ENCODE measurements at places on chromosomes 1 and 21.

GRCh38 chr1:107100331-107100984, 40.4 kb upstream of the NTNG1 start:
- no peak for DNase-seq

GRCh38 chr1:12052008-12052573, 11.0 kb upstream of the TNFRSF8 start:
- no peak for DNase-seq

DNA sequence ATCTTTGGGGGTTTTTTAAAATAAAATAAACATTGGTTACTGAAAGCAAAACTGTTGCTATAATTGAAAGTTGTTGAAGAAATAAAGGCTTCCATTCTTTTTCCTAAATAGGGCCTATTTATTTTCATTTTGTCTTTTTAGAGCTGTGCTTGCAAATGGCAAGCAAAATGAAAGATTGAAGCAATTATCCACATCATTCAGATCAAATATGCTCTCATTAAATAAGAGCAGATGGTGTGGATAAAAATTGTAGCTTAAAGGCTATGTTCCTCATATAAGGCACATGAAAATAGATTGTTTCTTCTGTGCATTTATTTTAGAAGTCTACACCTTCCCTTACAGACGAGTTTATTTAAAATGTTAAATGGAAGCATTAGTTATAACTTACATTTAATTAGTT, 1317.7 kb downstream of the MRPL39 start:
- DNase-seq = peak; percentile 16

DNA sequence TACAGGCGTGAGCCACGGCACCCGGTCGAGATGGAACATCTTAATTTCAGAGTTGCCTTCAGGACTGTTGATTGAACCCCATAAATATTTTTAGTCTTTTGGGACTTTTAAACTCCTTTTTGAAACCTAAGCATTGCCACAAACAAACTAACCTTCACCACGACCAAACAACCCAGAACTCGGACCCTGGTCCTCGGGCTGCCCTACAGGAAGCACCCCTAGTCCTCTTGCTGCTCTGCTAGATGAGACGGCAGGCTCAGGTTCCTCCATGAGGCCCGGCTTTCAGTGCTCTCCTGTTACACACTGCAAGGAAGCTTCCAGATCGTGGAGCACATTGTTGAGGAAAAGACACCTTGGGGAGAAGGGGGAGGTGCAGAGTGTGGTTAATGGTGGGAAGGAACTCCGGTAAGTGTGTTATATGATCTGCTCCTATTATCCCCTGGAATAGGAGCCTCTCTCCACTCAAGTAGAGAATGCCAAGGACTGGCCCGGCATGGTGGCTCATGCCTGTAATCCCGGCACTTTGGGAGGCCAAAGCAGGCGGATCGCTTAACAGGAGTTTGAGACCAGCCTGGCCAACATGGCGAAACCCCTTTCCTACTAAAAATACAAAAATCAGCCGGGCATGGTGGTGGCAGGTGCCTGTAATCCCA, 5.7 kb downstream of the EPHX1 start:
- DNase-seq = no peak

GRCh38 chr1:246306415-246307037, 200.6 kb downstream of the SMYD3 start:
- DNase-seq = no peak

DNA sequence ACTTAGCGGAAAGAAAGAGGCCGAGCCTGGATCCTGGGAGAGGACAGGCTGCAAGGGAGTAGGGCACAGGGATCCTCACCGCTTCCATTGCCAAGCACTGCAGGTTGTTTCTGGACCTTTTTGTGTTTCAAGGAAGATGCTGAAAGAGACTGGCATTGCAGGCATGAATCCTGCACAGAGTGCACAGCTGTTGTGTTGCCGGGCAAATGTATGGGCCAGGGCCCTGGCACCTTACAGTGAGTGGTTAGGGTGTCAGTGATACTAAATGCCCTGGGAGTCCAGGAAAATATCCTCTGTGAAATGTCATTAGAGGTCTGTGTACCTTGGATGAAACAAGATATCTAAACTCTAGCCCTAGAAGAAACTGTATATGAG, 145.5 kb upstream of the FGGY start:
- DNase-seq = no peak

DNA sequence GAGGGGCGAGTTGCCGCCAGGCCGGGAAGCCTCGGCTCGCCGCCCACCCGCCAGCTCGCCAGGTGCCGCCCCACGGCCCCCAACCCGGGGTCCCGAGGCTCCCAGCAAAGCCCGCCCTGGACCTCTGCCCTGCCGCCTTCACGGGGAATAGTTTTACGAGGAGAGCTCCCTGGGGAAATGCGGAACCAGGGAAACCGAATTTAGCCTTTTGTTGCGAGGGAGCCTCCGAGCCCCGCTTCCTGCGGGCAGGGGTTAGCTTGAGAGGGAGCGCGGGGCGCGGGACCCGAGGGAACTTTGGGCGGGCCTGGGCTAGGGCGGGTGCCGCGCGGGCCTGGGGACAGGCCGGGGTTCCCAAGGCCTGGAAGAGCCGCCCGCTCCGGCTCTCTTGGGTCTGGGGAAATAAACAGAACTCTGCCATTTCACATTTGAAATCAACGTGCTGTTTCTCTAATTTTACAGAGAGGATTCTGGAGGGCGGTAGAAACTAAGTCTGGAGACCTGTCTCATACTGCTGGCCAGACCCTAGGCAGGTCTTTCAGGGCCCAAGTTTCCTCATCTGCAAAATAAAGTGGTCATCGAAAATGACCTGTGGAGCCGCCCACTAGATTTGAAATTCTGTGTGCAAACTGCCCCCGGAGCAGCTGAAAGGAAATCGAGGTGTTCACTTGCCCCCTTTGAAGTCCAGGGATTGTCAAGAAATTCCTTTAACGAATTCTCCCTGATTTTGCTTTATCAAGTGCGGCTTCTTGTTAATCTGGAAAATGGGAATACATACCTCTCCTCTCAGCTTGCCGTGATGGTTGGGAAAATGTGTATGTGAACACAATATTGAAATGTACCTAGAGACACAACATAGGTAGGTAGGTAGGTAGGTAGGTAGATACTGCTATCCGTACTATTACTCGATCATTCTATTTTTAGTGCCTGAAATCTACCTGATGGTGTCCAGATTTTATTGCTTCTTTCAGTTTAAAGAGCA, 749 bp upstream of the GLUL start:
- peak; percentile 49 for DNase-seq

DNA sequence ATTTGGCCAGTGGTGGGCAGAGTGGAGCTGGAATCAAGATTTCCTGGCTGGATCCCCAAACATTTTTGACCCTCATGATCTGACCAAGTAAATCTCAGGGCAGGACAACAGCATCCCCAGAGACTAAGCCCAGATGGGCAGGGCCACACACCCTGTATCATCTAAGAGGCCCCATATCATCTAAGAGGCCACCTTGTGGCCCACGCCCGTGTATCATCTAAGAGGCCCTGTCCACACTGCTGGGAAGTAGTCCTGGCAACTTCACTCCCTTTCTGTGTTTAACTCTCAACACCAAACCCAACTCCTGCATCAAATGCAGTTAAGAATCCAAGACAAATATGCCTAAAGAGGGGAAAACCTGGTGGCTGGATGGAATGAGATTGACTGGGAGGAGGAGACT, 81.6 kb upstream of the SSX2IP start:
- DNase-seq = no peak

GRCh38 chr1:94980582-94981574, 54.0 kb upstream of the CNN3 start:
- DNase-seq = no peak

DNA sequence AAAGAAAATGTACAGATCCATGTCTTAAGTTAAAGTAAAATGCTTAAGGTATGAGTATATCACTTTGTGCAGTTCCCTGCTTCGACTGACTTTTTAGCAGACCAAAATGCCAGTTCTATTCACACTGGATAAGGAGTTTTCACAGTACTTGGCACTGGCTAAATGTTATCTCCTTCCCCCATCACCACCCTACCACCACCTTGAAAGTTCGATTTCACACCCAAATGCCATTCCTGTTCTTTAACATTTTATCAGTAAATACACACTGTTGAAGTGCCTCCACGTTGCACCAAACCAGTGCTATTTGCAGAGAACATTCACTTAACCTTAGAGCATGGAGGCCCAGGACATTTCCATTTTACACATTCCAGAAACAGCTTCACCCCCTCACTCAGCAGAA, 100.0 kb downstream of the URB2 start:
- no peak for DNase-seq

GRCh38 chr1:155463865-155464650, 98.5 kb downstream of the ASH1L start:
- DNase-seq = no peak

DNA sequence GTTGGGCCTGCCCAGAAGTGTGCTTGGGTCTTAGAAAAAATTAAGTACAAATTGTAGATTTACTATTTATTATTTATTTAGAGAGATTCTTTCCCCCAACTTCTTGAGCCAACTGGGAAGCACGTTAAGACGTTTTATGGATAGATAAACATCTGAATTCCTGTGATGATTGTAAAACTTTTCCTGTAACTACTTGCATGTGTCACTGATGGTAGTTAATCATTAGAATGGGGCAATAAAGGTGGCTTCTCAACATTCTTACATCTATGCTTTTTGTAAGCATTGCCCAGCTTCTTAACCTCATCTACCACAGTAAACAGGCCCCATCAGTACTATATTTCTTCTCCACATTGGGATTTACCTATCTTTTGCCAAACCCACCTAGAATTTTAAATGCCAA, 559.8 kb downstream of the LMO4 start:
- DNase-seq = no peak

DNA sequence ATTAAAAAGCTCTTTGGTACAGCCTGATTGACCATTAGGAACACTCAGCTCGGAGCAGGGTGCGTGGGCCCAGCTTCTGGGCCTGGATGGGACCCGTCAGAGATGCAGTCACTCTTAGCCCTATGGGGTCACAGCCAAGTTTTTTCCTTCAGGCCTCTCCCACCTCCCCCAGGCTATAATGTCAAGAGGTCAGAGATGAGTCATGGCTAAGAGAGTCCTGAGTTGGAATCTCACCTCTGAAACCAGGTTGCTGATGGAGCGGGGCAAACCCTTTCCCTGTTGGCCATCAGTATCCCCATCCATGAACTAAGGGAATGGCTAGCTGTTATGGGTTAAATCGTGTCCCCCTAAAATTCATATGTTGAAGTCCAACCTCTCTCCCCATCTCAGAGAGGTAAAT, 195.9 kb upstream of the POU3F1 start:
- no peak for DNase-seq

GRCh38 chr21:38520511-38520910, 22.2 kb upstream of the ERG start:
- no peak for DNase-seq

DNA sequence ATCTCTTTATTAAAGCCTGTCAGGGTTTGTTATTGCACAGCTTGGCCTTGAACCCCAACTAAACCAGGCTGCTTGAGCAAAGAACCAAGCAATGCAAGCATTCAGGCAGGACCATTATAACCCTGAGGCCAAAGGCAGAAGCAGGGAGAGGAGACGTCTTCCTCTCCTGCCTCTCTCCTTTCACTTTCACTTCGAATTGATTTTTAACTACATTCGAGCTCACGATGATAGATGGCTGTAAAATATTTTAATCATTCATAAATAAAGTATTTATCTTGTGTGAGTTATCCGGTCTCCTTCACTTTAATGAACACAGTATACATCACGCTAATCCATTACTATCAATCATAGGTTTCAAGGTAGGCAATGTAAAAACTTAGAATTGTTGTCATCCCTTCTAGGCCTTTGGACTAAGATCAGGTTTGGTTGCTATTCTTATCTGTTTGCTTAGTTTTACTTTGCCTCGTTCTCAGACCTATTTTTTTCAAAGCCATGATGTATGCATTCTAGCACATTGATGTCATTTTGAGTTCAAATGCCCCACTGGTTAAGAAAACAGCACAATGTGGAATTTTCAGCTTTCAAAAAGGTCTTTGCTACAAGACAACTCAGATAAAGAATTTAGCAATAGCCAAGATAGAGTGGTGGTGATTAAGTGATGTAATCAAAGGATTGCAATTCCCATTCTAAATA, 480.2 kb upstream of the RUNX1 start:
- DNase-seq = no peak

DNA sequence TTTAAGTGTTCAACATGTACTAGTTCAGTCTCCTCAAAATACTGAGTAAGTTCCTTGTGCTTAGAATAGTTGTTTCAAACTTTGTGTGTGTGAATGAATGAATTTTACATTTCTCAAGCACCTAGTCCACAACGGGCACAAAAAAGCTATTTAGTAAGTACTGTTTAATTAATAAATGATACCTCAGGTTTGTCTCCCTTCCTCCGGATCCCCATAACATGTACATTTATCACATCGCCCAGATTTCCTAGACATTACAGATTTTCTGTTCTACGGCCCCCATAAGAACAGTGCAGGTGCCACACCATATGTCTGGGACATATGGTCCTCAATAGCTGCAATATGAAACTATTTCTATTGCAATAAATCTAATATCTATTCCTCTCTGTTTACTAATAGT, 1.3 kb upstream of the TTF2 start:
- DNase-seq = no peak

GRCh38 chr1:4778056-4778455, 123.6 kb downstream of the AJAP1 start:
- DNase-seq = peak; percentile 31

DNA sequence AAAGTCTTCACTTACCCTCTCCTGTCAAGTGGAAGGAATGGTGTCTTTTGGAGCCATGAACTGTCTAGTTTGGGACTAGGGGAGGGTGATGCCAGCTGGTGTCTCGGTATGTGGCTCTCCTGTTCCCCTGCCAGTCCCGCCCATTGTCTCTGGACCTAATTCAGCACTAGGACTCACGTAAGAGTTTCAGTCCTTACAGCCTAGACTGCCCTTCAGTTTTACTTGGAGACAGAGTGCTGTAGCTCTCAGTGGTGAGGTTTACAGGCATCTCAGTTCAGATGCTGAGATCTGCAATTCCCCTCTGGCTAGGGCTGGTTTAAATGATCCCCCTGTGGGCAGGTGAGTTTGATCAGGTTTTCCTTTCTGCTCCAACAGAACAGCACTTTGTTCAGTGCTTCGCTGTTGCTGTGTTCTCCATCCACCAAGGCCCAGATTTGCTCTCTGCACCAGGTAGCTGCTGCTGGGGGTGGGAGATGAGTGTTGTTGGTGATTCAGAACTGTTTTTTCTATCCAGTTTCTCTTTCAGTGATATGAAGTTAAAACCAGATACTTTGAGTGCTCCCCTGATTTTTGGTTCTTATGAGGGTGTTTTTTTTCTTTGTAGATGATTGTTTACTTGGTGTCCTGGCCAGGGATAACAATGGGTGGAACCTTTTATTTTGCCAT, 198.3 kb upstream of the RNPC3 start:
- DNase-seq = no peak

DNA sequence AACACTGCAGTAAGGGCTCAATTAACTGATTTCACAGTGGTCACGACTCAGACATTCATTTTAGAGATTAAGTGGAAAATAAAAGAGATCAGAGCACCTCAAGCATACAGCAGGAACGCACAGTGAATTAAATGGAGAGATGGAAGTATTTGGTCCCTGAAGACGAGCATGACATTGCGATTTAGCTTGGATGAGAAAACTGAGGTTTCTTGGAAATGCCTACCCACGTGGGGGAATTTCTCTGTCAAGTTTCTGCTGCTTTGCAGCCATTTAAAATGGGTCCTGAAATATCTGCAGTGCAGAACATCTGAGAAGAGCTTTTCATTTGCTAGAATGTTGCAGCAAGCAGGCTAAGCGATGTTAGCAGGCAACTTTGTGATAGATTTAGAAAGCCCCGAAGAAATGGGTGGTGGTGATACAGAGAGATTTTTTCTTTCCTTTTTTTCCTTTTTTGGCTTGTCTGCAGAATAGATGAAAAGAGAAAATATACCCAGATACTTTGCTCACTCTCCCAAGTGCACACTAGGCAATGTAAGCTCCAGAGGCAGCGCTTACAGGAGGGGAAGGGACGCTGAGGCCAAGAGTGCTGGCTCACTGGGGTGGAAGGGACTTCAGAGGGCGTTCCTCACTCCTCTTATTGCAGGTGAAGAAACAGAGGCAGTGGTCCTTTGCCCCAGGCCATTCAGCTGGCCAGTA, 258.0 kb downstream of the KCNJ6 start:
- DNase-seq = no peak
